ENCODE measurements at places on chromosomes 5 and 9.

DNA sequence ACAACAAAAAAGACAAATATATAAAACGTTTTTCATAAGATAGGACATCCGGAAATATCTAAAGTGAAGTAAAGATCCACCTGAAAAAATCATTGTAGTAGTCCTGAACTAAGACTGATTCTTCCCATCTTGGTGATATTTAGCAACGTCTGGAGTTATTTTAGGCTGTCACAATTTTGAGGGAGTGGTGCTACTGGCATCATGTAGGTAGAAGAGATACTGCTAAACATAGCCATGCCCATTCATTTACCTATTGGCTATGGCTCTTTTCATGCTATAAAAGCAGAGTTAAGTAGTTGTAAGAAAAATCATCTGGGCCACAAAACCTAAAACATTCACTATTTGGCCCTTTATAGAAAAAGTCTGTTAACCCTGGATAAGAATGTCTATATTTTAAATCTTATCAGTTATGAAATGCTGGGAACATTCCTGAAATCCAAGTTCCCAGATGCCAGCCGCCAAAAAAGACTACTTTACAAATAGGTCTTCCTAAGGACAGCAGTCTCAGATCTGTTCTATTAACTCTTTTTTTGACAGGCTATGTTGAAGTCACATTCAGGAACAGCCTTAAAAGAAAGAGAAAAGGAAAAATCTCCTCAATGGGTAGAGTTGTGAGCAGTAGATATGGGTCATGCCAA is 27.0 kb downstream of the RAPGEF6 start:
- H3K36me3 ChIP-seq = no peaks in the 10 kb centered on the region
- peaks cover 36% of the 10 kb centered on the region for H3K4me1 ChIP-seq
- H3K4me3 ChIP-seq = no peak overlapping the region
- no peaks in the 10 kb centered on the region for H3K27me3 ChIP-seq
- DNase-seq = no peak
- peak overlapping the region; percentile 36 for H3K27ac ChIP-seq

DNA sequence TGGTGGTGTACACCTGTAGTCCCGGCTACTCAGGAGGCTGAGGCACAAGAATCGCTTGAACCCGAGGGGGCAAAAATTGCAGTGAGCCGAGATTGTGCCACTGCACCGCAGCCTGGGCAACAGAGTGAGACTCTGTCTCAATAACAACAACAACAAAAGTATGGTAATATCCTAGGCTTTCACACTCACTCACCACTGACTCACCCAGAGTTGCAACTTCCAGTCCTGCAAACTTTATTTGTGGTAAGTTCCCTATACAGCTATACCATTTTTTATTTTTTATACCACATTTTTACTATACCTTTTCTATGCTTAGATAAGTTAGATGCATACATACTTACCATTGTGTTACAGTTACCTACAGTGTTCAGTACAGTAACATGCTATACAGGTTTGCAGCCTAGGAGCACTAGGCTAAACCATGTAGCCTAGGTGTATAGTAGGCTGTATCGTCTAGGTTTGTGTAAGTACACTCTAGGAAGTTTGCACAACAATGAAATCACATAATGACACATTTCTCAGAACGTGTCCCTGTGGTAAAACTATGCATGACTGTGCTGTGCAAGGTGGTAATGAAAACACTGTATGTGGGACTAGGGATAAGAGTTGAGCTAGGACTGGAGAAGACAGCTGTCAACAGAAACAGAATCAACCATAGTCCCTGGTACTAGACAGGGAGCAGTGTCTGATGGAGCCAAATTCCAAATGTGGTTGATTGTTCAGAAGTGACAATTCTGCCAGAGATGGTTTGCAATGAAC is 109.5 kb upstream of the RAD23B start:
- H3K4me3 ChIP-seq = no peak overlapping the region
- H3K27ac ChIP-seq = no peak overlapping the region
- H3K36me3 ChIP-seq = no peaks in the 10 kb centered on the region
- peaks cover 20% of the 10 kb centered on the region for H3K4me1 ChIP-seq

DNA sequence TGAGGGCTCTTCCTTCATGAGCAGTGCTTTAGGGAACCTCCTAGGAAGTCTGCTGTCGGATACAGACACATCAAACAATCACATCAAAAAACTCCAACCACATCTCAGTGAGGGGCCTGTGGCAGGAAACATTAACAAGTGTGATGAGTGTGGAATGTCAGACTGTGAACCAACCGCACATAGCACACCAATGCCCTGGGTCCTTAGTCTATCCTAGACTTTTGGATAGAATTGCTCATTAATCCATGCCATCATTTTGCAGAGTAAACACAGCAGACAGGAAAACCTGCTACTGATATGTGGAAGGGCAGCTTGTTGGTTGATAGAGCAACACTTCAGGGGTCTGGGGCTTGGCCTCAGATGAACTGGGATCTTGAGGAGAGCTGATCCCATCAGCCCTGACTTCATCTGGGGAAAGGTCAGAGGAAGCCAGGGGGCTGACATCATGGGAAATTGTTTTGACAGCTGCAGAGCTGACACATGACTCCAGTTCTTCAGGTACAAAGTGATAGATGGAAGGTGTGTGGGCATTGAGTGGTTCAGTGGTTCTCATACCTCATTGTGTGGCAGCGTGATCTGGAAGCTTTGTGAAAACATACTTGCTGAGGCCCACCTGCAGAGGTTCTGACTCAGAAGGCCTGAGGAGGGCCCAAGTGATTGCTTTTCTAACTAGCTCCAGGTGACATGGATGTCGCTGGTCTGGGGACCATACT is 193.3 kb downstream of the DIRAS2 start:
- H3K4me3 ChIP-seq = no peak overlapping the region
- H3K4me1 ChIP-seq = peaks cover 2% of the 10 kb centered on the region
- no peak overlapping the region for H3K27ac ChIP-seq

GRCh38 chr9:7210854-7211637 is 453.3 kb downstream of the KDM4C start:
- H3K27ac ChIP-seq = no peak overlapping the region
- H3K4me1 ChIP-seq = no peaks in the 10 kb centered on the region
- no peak overlapping the region for H3K4me3 ChIP-seq
- DNase-seq = no peak
- H3K27me3 ChIP-seq = peaks cover 1% of the 10 kb centered on the region

DNA sequence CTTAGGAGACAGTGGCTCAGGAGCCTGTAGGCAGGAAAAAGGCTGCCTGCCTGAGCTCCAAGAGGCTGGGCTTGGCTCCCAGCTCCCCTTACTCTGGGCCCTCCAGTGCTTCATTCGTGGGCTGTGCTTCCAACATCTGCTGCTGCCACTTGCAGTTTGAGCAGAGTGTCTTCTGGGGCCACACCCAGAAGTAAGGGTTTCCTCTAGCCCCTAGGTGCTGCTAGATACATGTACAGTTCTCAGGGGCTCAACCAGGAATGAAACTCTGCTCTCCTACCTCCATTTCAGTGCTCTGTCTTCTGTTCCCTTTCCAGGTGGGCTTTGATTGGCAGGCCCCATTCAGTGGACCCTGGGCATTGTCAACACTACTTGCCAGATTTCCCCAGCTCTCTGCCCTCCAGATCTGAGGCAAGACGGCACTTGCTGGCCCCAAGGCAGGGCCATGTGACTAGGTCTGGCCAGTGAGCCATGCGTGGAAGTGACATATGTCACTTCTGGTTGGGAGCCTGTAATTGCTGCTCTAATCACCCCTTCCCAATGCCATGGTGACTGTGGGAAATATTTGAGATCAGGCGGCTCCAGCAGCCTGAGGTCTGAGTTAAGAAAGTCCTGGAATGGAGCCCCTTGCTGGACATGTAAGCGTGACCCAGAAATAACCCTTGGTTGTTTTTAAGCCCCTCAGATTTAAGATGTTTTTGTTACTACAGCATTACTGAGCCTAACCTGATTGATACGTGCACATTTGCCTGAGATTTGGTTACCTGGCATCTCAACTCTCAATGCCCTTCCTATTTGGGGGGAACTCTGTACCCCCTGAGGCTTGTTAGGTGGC is 9.4 kb upstream of the BOD1 start:
- no peak for DNase-seq
- peaks cover 54% of the 10 kb centered on the region for H3K4me1 ChIP-seq
- H3K27me3 ChIP-seq = no peaks in the 10 kb centered on the region
- H3K4me3 ChIP-seq = no peak overlapping the region
- no peaks in the 10 kb centered on the region for H3K36me3 ChIP-seq

- no peak for DNase-seq
- no peak overlapping the region for H3K27ac ChIP-seq
- no peaks in the 10 kb centered on the region for H3K4me1 ChIP-seq
- no peaks in the 10 kb centered on the region for H3K36me3 ChIP-seq
Observed at GRCh38 chr5:90214991-90215390, 194.6 kb downstream of the CETN3 start.
